Activated CD8-positive, alpha-beta memory T cell treated with anti-CD3 and anti-CD28 coated beads for 4 hours (primary cell): ENCODE measurements at places on chromosomes 12 and 14.

DNA sequence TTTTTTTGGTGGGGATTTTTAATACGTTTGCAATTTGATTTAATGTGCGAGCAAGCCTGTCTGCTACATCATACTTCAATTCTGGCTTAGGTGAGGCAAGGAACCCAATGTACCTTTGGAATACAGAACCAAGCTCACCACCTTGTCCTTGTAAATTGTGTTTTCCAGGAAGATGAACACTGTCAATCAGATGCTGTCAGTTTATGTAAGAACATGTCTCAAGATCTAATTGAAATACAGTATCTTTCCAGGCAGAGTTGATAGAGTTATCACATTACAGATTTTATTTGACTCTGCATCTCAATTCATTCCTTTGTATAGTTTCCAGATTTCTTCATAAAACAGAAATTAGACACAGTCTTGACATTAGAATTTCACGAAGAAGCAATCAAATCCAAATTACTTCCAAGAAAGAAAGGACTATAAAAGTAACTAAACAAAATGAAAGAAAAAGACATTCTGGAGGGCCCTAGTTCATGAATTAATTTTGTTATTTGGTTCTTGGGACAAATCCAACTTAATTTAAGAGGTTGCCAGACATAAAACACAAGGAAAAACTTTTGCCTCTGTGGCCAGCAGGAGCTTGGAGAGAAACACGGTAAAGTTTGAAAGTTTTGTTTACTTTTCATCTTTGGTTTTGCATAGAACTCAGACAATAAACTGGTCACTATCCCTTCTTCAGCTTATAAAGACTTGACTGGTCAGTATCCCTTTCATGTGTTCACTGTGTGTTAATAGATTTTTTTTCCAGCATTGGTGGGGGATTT is 16.4 kb upstream of the MED13L start:
- DNase-seq = no peak

DNA sequence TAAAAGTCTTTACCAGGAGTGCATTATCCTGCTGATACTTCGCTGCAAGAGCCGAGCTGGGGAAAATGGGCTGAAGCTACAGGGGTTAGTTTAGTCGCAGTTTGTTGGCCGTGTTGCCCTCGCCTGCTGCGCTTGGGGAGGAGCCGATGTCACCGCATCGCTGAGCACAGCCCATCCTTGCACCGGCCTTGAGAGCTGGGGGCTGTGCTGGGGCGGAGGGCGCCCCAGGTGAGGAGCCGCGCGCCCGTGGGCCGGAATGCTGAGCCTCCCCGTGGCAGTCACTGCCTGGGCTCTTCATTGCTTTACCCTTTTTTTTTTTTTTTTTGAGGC is 50.0 kb downstream of the ADGRD1 start:
- no peak for DNase-seq

DNA sequence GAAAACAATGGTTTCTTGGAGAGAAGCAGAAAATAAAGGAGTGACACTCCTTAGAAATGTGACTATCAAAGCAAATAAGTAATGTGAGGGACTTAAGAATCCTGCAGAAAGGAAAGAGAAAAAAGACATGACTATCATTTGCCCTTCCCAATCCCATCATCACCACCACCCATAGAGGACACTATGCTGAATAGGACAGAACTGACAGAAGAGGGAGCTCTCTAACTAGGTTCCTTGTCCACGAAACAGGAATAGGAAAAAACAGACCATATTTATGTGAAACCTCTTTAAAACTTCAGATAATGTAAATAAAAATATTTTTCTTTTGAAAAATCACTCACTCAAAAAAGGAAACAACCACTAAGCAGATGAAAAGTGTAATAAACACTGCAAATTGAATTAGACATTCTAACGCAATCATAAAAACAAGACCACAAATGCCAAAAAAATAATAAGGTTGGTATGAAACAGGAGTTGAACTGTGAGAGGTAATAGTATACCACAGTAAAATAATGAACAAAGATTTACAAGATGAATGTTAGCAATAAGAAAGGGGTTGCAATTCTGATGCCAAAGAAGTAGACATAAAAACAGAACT is 24.1 kb downstream of the KLRD1 start:
- DNase-seq = no peak

GRCh38 chr14:82720431-82720830 is 1186.8 kb upstream of the SEL1L start:
- DNase-seq = no peak
